Vein endothelial cell (primary cell): ENCODE measurements at places on chromosomes 6 and 20. TPM values are rescaled to one million over a fixed set of nuclear protein-coding genes. Genes with fewer than 3 reads are reported as not detected.

The PERP gene
- 31.6 and 34.9 TPM in 2 replicates for total RNA-seq

The HSPA1B gene
- 37.2 and 55.5 TPM in 2 replicates for total RNA-seq

The CFB gene
- total RNA-seq = 0.98 and 1.2 TPM in 2 replicates

The ASIP gene
- not detected in 2 replicates for total RNA-seq

The ATG5 gene
- 38.2 and 43.5 TPM in 2 replicates for total RNA-seq

The LCA5 gene
- 2.9 and 5.5 TPM in 2 replicates for total RNA-seq

The TGM2 gene
- 938 and 1,115 TPM in 2 replicates for total RNA-seq

The ZNF165 gene
- under 0.01 and 0.67 TPM in 2 replicates for total RNA-seq

The STXBP5 gene
- total RNA-seq = 27.4 and 36.6 TPM in 2 replicates

The FAM110A gene
- total RNA-seq = 3.5 and 4.9 TPM in 2 replicates

The PLCG1 gene
- total RNA-seq = 131 and 146 TPM in 2 replicates

The NMBR gene
- total RNA-seq = under 0.01 TPM in 1 of 2 replicates, not detected in the other

The PCK1 gene
- total RNA-seq = not detected in 2 replicates

The TSBP1 gene
- total RNA-seq = not detected in 2 replicates

The TAB2 gene
- total RNA-seq = 24.2 and 26.4 TPM in 2 replicates

The OPRM1 gene
- total RNA-seq = not detected in 2 replicates

The PABPC1L gene
- 1.3 and 1.4 TPM in 2 replicates for total RNA-seq

The CALHM5 gene
- total RNA-seq = 7.2 and 7.8 TPM in 2 replicates

The GPX5 gene
- total RNA-seq = not detected in 2 replicates

The MC3R gene
- not detected in 2 replicates for total RNA-seq

The PKHD1 gene
- not detected in 2 replicates for total RNA-seq

The MRPS10 gene
- total RNA-seq = 37.2 and 48.9 TPM in 2 replicates

The HLA-DPB1 gene
- 1.6 and 7.5 TPM in 2 replicates for total RNA-seq

The MOG gene
- total RNA-seq = not detected in 2 replicates

The SSTR4 gene
- total RNA-seq = not detected in 2 replicates

The RIMS1 gene
- 3.2 and 12.7 TPM in 2 replicates for total RNA-seq

The DNAH8 gene
- total RNA-seq = under 0.01 TPM in 2 replicates

The FAM209B gene
- total RNA-seq = not detected in 2 replicates

The CCN6 gene
- total RNA-seq = not detected in 2 replicates

The TP53INP2 gene
- 6.2 and 8.9 TPM in 2 replicates for total RNA-seq

The CDK5RAP1 gene
- total RNA-seq = 19.9 TPM in 2 replicates

The SAMD10 gene
- total RNA-seq = 3.7 and 6.5 TPM in 2 replicates

The TPX2 gene
- 40.5 and 68.8 TPM in 2 replicates for total RNA-seq

The IMPG1 gene
- 0.29 TPM in 1 of 2 replicates, not detected in the other for total RNA-seq

The CCR6 gene
- total RNA-seq = not detected in 2 replicates

The KIAA1586 gene
- total RNA-seq = 13.7 and 15.0 TPM in 2 replicates

The TSHZ2 gene
- 0.96 and 0.98 TPM in 2 replicates for total RNA-seq
